A172 (cell line): ENCODE measurements at places on chromosomes 2 and 18.
A peak's percentile ranks its signal among the peaks of the same experiment; 100 is the strongest.

DNA sequence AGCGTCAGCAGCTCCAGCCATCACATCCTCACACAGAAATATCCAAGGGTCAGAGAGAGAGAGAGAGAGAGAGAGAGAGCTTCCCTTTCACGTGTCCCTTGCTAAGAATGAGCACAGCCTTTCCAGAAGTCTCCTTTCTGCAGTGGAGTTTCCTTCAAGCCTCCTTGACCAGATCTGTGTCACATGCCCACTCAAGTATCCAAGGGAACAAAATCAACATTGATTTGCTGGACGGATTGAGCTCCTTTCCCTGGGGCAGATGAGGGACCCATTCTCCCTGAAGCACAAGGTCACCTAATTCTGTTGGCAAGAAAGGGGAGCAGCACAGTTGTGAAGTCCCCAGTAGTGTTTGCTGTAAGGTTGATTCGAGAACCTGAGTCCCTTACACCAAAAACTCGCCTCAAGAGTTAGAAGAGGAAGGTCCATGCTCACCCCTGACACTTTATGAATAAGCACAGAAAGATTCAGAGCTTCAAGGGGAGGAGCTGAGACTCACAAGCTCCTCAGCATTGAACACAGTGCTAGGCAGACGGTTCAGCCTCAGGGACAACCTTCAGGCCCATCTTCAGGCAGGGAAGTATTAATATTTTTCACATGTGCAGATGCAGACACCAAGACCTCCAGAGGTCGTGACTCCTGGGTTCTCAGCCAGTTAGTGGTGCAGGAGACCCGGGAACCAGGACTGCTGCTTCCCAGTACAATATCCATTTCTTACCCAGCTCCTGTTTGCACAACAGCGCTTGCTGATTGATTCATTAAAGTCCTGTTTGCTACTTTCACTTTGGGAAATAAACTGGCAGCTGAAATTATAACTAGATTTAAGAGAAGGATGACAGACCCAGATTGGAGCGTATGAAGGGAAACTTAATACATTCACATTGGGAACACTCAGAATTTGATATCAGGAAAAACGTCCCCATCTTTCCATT, 38.2 kb upstream of the MARCO start:
- DNase-seq = no peak

- peak; percentile 57 for DNase-seq
These were observed 366.7 kb downstream of the NUP35 start for GRCh38 chr2:183490914-183491313.

- DNase-seq = no peak
These were observed 154.0 kb upstream of the ARL4C start for GRCh38 chr2:234650911-234651310.

GRCh38 chr18:58955738-58956137, 91.1 kb downstream of the ZNF532 start:
- DNase-seq = no peak

- no peak for DNase-seq
These were observed 309.5 kb downstream of the AFF3 start for GRCh38 chr2:99832926-99833325.

DNA sequence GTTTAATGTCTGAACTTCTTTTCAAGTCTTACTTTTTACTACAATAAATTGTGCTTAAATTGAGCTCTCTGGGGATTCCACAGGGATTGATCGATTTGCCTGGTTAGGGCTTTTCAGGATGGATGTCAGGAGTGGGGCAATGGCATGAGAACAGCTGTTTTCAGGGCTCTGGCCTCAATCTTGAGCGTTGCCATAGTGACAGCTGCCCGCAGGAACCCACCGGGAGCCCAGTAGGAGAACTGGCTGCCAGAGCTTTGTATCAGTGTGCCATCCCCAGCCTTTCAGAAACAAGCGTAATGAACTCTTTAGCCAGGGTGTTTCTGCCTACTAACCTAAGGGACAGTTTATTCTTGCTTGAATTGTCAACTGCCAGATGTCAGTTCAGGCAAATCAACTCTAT, 93.5 kb downstream of the GALNT3 start:
- DNase-seq = no peak

- DNase-seq = no peak
These were observed 2111.5 kb upstream of the PIK3C3 start for GRCh38 chr18:39843546-39843945.

GRCh38 chr2:60780721-60781120, 24.7 kb downstream of the PAPOLG start:
- no peak for DNase-seq

DNA sequence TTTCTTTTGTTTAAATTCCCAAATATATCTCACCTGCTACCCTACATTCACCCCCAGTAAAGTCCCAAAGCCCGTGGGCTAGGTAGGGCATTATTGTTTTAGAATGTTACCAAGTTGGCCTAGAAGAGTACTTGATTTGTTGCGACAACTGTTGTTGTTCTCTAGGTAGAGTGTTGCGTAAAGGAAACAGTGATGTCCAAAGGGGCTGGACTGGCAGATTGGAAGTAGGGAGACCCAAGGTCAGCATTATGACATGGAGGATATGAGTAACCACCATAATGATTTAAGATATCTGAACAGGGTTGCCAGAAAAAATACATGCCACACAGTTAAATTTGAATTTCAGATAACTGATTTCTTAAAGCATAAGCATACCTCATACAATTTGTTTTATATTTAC, 39.2 kb downstream of the SCN1A start:
- DNase-seq = peak; percentile 12

DNA sequence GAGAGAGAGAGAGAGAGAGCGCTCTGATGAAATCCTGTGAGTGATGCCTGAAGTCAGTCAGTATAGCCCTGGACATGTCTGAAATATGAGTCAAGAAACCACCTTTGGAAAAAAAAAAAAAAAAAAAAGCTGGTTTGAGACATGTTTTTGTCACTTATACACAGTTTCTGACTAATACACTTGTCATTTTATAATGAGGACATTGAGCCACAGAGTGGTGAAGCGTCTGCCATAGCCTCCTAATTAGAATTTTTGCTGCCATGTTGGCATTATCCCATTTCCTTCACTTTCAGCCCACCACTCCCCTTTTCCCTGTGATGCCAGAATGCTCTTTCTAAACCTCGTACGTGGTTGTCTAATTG, 15.7 kb upstream of the MYO3B start:
- peak; percentile 84 for DNase-seq

DNA sequence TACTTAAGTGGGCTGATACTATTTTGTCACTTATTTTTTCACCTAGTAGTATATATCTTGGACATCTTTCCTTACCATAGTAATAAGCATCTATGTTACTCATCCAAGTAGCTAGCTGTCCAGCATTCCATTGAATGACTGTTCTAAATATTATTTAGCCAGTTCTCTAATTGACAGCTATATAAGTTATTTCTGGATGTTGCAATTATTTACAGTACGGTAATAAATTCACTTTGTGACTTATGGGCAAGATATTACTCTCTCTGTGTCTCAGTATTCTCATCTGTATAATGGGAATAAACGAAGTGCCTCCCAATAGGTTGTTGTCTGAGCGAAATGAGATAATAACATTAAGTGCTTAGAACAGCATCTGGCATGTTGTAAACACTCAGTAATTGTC, 46.6 kb upstream of the AGAP1 start:
- no peak for DNase-seq
